ENCODE measurements at places on chromosomes 1 and 21.

DNA sequence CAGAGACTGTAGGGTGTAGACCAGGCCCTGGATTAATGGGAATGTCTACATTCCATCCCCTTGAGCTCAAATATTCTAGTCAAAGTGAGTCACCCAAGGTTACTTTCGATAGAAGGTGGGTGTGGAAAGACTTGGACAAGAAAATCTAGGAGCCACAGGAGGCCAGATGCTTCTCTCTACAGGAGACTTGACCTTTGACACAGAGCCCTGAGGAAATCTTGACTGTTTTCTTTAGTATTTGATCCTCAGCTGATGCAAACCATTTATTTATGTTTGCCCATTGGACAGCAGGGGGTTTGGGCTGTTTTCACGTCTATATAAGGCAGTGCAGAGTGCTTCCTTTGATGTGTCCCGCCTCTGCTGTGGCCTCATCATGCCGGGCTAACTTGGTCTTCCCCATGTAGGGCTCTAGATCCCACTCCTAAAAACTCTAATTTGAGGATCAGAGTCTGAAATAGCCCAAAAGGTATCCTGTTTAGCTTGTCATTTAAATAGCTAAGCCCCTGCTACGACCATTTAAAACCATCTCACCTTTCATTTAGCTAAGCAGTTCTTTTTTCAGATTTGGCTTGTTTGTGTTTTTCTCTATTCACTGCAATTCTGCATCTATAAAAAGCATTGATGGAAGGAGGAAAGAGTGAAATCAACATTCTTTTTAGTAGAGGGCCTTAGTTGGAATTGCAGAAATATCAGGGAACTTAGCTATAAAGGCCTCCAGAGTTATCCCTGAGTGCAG lies 15.5 kb upstream of the MAP3K7CL start:
- no peak for DNase-seq

DNA sequence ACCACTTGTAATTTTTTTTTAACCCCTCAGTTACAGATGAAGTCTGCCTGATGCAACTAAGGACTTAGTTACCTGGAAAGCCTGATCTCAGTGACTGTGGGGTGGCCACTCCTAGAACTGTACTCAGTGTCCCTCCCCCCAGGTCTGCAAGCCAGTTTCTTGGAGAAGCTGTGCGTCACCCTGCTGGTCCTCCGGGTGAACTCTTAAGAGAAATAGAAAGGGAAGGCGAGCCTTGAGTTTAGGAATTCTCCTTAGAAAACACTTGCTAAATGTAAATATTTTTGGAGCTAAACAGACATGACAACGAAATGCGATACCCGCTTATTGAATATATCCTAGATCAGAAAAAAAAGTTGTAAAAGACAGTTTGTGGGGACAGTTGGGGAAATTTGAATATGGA lies 730 bp downstream of the SLC16A4 start:
- no peak for DNase-seq

DNA sequence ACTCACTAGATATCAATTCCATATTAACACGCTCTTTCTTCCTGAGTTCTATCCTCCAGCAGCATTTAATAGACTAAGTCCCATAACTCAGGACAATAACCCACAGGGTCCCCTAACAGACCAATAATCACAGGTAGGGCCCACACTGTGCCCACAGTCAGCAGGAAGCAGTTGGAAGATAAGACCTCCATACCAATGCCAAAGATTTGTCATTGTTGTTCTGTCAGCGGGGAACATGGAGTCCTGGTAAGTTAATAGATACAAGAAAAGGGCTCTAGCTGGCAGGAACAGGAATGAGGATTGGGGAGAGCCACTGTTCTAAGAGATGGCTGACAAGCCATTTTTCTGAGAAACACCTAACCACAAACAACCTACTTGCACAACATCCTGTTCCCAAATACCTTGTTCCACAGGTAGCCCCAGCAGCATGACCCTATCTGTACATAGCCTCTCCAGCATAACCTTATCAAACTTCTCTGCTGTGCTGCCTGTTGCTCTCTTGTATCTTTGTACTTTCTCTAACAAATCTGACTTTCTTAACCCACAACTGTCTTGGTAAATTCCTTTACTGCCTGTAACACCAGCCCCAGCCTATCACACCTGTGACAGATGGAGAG lies 142.0 kb upstream of the KCNJ15 start:
- DNase-seq, result no peak

- DNase-seq, result no peak
Measured at GRCh38 chr1:59845091-59845490, 30.3 kb downstream of the HOOK1 start.

DNA sequence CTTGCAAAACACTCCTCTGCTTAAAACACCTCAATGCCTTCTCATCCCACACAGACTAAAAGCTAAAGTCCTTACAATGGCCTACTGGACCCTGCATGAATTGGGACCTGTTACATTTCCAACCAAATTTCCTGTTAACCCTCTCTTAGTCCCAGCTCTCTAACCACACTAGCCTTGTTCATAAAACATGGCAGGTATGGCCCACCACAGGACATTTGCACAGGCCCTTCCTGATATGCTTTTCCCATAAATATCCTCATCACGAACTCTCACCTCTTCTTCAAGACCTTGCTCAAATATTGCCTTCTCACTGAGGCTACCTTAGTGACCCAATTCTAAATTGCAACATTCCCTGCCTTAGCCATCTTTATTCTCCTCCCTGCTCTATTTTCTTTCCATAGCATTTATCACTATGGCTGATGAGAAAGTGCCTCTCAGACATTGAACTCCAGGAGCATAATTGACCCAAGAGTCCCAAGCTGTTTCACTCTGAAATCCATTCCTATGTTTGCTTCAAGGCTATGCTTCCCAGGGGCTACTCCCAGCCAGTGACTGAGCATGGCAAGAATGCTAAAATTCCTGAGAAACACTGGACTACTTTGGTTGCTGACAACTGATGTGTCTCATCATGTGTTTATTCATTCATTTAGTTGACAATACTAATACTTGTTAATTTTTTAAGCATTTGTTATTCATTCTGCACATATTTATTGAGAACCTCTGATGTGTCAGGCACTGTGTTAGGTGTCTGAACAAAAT lies 2.7 kb upstream of the PALMD start:
- no peak for DNase-seq

DNA sequence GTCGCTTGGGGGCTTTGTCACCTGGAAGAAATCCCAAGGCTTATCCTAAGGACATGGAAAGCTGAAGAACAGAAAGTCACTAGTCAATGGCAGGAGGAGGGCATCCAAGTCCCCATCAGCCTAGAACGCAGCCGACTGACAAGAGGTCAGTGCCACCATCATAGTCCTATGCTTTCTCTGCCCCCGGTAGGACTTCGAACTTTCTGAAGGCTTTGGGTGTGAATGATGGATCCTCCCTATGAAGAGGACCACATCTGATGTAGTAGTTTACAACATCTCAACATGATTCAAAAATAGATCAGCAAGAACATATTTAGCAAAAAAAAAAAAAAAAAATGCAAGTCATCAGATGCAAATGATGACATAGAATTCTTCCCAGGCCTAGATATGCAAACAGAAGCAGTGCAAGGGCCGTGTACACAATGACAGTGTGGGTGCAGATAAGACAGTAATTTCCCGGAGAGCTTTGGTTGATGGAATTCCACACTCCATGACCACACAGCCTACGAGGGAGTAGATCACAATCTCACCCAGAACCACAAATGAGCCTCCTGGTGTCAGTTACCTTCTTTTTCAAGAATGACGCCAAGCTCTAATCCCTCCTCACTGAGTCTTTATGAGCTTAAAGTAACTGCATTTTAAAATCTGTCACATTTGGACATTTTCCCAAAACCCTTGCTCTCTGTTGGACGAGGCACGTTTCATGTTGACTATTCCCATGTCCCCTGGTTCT lies 88.2 kb downstream of the PSMG1 start:
- no peak for DNase-seq

DNA sequence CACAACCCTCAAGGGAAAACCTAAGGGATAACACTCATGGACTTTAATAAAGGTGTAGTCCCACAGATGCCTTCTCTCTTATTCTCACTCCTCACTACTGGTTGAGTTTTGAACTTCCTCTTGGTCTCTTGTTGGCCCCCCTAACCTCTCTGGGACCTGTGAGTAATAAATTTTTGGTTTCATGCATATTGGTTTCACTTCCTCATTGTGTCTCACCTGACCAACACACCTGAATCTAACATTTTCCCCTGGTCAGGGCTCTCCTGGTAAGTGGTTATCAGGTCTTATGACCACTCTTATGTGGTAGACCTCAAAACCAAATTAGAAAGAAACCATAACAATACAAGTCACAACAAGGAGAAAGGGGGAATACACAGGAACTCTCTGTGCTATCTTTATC lies 60.5 kb upstream of the PRMT6 start:
- no peak for DNase-seq

GRCh38 chr1:161307230-161307768 lies 2.5 kb downstream of the MPZ start:
- DNase-seq, result no peak

DNA sequence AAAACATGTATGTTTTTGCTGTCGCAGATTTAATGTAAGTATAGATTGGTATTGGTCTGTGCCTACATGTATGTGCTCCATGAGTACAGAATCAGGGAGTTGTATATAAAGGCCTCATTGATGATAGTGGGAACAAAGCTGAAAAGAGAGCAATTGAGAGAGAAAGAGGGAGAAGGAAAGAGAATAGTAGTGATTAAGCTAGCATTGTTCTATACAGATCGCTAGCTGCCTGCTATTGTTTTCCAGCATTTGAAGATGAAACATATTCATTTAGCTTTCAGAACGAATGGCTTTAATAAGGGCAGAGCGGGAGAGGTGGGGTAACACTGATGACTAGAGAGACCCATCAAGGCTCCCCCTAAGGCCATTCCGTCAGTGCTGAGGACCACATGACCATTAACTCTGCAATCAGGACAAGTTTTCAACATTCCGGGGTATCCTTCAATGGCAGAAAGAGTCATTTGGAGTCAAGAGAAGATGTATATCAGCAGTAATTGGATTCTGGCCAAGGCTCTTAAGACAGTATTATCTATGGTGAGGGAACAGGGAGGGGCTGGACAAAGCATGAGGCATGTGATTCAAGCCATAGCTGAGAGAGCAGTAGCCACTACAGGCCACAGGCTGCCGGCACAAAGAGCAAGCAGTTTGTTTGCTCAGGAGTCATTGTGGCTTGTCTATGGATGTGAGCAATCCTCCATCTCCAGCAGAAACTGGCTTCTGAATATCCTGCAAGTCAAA lies 176.5 kb downstream of the PBX1 start:
- DNase-seq, result no peak

DNA sequence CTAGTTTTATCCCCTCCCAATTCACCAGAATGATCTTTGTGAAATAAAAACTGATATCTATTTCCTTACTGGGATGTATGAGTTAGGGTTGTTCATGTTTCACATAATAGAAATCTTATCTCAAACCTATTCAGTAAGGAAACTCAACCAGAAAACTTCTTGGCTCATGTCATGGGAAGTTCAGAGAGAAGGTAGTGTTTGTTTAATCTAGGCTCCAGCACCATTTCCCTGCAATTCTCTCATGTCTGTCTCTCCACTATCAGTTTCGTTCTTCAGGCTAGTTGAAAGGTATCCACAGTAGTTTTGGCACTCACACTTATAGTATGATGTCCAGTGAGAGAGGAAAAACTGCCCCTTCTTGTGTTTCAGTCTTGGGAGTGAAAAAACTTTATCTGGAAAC lies 34.6 kb upstream of the UHMK1 start:
- no peak for DNase-seq

DNA sequence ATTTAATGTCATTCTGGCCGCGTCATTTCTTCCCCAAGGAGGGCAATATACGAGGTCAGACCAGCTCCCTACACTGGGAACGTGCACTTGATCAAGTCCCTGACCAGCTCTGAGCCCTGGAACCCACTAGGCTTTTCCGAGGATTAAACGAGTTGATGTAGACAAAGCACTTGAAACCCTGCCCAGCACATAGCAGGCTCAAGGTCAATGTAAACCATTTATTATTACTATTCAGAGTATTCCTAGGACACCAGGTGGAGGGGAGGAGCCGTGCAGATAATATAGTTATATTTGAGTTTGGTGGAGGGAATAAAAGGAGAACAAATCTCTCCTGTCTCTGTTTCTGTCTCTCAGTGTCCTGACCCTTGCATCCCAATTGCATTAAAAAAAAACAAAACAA lies 174.1 kb upstream of the IGSF21 start:
- DNase-seq, result no peak

Measured in activated gamma-delta T cell treated with anti-CD3 and anti-CD28 coated beads, Interleukin-2, amount 50 U/mL, for 16 hours (primary cell).